ENCODE measurements at places on chromosomes 16 and 17.
A peak's percentile ranks its signal among the peaks of the same experiment; 100 is the strongest.

DNA sequence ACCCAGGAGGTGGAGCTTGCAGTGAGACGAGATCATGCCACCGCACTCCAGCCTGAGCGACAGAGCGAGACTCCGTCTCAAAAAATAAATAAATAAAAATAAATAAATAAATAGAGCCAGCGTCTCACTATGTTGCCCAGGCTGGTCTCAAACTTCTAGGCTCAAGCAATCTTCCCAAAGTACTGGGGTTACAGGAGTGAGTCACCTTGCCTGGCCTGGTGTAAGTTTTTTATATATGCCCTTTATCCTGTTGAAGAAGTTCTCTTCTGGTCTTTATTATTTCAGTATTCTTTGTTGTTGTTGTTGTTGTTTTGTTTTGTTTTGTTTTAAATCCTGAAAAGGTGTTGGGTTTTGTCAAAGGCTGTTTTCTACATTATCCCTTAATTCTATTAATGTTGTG, 30.1 kb upstream of the ABCC1 start:
- DNase-seq: no peak

DNA sequence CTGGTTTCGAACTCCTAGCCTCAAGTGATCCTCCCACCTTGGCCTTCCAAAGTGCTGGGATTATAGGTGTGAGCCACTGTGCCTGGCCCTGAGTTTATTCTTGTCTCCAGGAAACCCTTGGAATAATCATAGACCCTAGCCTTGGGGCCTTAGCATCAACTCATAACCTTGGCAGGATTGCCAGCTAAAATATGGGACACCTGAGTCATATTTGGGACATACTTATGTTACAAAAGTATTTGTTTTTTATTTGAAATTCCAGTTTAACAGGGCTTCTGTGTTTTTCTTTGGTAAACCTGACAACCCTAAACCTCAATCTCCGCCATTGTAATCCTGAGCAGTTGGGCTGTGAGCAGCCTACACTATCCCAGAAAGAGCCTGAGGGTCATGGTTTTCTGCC, 28.6 kb upstream of the TNS4 start:
- no peak for DNase-seq

- DNase-seq: no peak
Measured at GRCh38 chr17:16282522-16282921, 65.5 kb downstream of the PIGL start.

GRCh38 chr17:39579318-39580081, 28.2 kb downstream of the NEUROD2 start:
- no peak for DNase-seq

- no peak for DNase-seq
Measured at GRCh38 chr16:47069313-47069712, 74.4 kb downstream of the NETO2 start.

- no peak for DNase-seq
Measured at GRCh38 chr17:13647543-13648021, 45.9 kb upstream of the HS3ST3A1 start.

DNA sequence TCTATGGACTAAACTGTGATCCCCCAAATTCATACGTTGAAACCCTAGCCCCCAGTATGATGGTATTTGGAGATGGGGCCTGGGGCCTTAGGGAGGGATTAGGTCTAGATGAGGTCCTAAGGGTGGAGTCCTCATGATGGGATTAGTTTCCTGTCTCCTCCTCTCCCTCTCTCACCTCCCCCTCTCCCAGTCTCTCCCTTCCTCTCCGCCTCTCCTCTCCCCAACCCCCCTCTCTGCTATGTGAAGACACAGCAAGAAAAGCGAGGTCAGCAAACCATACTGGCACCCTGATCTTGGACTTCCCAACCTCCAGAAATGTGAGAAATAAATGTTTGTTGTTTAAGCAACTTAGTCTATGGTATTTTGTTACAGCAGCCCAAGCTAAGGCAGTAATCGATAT, 15.4 kb downstream of the ZNF18 start:
- DNase-seq: no peak

- no peak for DNase-seq
Measured at GRCh38 chr16:19168371-19169081, 486 bp downstream of the SYT17 start.

GRCh38 chr17:28841901-28842281, 699 bp downstream of the FAM222B start:
- DNase-seq: no peak

GRCh38 chr16:20844588-20844987, 38.3 kb downstream of the REXO5 start:
- no peak for DNase-seq

- DNase-seq: no peak
Measured at GRCh38 chr17:62902531-62903220, 63.4 kb upstream of the TANC2 start.

- DNase-seq: no peak
Measured at GRCh38 chr17:2871205-2871604, 75.0 kb downstream of the RAP1GAP2 start.

DNA sequence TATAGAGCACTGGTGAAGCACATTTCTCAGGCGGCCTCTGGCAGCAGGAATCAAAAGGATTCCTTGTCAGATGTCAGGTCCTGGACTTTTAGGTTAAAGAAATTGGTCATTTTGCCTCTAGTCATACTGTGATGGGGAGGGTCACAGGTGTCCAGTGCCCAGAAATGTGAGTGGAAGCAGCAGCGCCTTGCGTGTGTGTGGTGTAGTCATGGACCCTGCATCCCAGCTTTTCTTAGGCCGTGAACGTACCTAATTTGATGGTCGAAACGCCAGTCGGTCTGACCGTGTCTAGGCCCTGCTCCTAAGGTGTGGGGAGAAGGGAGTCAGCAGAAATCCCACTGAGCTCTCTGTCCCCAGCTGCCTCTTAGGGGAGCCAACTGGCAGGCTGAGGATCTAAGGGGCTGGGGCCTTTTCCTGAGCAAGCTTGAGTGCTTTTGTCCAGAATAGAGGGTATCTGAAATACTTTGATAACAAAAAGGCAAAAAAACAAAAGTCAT, 32.0 kb downstream of the POLR3E start:
- no peak for DNase-seq

- DNase-seq: no peak
Measured at GRCh38 chr16:71214746-71215381, 15.7 kb downstream of the HYDIN start.

GRCh38 chr16:5379954-5380353, 282.4 kb upstream of the EEF2KMT start:
- no peak for DNase-seq

- DNase-seq: peak; percentile 37
Measured at GRCh38 chr16:4358831-4359561, 7.9 kb upstream of the PAM16 start.

- DNase-seq: no peak
Measured at GRCh38 chr17:58327363-58328194, 1.0 kb downstream of the TSPOAP1 start.

DNA sequence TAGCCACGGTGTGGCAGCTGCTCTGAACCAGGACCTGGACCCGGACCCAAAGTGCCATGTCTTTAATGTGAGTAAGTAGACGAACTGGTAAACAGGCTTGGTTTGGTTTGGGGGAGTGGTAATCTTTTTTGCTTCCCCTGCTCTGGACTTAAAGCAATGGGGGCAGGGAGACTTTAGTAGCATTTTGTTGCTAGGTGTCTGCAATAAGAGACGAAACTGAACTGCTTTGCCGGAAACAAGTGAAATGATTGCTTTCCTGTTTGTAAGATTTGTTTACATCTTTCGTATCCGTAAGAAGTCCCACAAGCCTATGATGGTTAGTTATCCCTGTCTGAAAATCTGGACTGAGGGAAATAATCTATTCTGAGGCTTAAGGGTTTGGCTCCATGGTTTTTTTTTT, 21.5 kb downstream of the PRCD start:
- no peak for DNase-seq

DNA sequence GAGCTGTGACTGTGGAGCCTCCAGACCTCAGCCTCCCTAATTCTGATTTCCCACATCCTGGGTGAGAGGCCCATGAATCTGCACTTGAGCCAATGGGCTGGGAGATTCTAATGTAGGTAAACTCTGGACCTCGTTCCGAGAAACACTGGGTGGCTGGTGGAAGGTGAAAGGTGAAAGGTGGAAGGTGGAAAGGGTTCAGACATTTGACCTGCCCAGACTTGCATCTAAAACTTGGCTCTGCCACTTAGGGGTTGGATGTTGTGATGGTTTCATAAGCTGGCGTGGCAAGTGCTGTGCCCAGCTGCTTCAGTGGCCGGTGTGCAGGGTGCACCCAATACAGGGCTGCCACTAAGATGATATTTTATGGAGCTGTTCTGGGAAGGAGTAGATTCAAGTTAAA, 24.8 kb downstream of the SYT17 start:
- no peak for DNase-seq

GRCh38 chr16:77600555-77600954, 121.8 kb upstream of the NUDT7 start:
- DNase-seq: no peak

GRCh38 chr17:77901481-77901880, 57.0 kb upstream of the TNRC6C start:
- no peak for DNase-seq

- peak; percentile 66 for DNase-seq
Measured at GRCh38 chr16:4693956-4694641, 737 bp downstream of the NUDT16L1 start.

DNA sequence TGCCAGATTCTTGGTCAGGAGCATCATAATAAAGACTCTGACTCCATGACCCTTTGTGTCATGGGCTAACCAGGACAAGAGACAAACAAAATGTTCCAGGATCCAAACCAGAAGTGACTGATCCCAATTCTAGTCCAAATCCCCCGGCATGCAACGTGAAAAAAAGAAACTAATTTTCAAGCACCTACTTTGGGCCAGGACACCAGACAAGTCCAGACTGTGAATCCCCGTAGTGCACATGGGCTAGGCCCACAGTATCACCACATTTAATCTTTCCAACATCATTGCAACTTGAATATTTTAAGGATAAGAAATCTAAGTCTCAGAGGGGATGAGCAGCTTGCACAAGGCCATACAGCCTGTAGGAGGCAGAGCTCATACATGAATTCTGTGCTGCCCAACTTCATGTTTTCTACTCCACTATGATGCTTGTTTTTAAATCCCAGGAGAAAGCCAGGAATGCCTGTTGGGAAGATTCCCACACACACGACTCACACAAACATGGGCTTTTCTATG, 365.7 kb downstream of the NPIPA8 start:
- DNase-seq: no peak

DNA sequence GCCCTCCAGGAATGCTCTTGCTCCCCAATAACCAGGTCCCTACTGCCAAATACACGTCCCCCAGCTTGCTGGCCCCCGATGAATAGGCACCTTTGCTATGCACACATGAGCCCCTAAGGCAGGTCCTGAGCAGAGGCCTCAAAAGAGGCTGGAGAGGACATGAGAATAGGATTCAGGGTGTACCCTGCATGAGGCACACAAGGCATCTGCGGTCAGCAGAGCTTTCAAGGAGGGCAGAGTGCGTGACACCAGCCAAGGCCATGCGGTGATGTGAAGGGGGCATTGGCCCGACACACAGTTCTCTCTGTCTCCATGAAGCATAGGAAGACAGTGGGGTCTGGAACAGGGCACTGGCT, 6.9 kb downstream of the SEZ6L2 start:
- DNase-seq: no peak

DNA sequence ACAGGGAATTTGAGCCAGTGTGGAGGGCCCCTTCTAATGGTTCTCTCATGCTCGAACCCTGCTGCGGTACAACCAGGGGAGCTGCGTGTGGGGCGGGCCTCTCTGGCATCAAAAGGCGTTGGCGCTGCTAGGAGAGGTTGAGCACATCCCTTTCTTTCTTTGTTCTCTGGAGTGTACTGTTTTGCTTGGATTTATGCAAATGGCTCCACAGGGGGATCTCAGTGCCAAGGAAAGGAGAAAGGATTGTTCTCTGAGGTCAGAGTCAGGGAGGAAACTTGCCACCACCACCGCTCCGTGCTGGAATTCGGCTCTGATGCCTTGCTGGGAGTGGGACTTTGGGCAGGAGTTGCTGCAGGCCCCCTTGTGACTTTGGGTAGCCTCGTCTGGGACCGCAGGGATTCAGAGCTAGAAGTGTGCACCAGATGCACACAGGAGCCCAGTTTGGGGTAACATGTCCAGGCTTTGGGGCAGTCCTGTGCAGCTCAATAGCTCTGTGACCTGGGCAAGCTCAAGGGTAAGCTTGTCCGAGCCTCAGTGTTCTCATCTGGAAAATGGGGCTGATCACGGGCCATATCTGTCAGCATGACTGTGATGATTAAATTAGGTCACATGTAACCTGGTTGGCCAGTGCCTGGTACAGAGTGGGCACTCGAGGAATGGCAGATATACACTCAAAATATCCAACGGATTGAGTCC, 353.0 kb upstream of the EEF2KMT start:
- no peak for DNase-seq

DNA sequence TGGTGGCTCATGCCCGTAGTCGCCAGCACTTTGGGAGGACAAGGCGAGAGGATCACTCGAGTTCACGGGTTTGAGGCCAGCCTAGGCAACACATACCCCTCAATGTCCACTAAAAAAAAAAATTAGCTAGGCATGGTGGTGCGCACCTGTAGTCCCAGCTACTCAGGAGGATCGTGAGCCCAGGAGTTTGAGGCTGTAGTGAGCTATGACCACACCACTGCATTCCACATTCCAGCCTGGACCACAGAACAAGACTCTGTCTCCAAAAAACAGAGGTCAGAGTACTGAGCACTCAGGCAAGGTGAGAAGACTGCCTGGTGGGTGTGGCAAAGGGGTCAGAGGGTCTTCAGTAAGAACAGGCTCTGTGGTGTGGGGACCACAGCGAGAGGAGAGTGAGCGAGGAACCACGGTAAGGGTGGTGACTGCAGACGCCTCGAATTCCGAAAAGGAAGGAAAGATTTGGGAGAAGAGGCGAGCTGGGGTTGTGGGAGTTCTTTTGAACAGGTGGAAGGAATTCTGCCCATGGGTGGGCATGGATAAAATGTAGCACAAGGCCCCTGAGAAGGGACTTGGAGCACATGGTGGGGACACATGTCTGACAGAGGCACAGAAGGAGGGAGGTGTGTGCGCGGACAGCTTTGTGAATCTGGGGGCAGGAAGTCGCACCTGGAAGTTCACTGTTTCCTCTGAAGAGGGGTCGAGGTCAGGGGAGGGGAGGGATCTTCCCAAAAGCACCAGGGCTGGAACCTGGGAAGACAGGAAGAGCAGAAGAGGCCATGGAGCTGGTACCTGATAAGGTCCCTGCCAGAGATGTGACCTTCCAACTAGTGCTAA, 134.6 kb downstream of the PARN start:
- no peak for DNase-seq

GRCh38 chr17:78227455-78227916, 3.9 kb upstream of the TMEM235 start:
- DNase-seq: no peak

DNA sequence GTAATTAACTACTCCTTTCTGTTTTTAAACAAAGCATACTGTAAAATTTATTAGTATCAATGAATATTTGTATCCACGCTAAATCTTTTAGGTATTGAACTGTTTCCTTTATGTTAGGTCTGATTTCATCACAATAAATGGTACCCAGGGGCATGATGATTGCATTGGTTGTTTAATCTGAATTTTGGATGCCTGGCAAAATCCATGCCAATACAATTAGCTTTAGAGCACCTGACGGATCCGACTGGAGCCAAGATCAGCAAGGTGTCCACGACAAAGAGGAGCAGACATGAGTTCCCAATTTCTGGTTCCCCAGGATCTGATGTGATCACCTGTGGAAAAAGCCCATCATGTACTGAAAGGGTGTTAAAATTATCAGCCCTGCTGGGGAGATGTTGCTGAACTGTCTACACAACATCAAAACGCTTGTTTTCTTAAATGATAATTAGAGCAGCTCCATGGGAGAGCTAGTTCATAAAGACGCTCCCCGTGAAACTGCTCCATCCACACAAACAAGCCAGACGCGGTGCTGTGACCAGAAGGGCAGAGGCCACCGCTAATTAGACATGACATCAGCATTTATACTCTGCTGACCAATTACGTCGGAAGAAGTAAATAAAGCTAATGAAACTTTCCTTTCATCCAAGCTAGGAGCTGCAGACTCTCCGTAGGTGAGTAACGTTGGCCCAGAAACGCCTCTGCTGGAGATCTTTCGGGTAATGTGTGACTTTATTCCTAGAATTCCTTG, 151.7 kb downstream of the CPPED1 start:
- no peak for DNase-seq
